Stimulated activated CD4-positive, alpha-beta T cell treated with anti-CD3 and anti-CD28 coated beads, Interleukin-1b, Interleukin-23, amount 100 ng/mL, for 24 hours (primary cell): ENCODE measurements at places on chromosomes 1 and 21.

- DNase-seq, result no peak
Observed at GRCh38 chr1:91944087-91944486, 5.1 kb upstream of the BRDT start.

DNA sequence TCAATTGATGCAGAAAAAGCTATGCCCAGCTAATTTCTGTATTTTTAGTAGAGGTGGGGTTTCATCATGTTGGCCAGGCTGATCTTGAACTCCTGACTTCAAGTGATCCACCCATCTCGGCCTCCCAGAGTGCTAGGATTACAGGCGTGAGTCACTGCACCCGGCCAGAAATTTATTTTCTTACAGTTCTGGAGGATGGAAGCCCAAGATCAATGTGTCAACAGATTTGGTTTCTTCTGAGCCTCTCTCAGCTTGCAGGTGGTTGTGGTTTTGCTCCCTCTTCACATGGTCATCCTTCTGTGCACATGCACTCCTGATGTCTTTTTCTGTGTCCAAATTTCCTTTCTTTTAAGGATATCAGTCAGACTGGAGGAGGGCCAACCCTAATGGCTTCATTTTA, 35.6 kb downstream of the SHCBP1L start:
- no peak for DNase-seq

GRCh38 chr1:2311184-2312032, 79.9 kb downstream of the MORN1 start:
- peak; percentile 34 for DNase-seq

DNA sequence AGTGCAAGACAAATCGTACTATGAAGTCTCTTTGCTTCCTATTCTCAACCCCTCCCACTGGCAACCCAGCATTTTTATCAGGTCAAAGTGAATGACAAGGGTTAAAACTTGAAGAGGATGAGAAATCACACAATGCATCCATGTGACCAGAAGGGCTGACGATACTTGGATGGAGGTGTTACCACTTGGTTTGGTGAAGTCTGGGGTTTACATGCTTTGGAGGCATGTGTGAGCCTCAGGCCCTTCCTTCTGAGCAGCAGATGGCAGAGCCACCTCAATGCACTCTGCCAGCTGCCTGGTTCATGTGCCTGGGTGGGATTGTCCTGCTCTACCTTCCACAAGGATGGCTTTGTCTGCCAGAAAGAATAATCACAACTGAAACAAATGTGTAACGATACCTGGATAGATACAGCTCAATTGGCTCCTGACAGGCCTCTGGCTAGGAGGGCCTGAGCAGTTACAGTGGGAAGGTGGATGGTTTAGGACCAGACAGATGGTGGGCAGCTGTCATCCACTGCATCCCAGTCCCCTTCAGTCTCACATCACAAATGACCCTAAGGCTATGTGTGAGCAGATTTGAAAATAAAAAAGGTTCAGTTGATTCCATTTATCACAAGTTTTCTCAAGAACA, 51.5 kb upstream of the CNIH3 start:
- DNase-seq, result no peak

- DNase-seq, result no peak
Observed at GRCh38 chr1:89808441-89809117, 12.3 kb upstream of the LRRC8D start.

GRCh38 chr21:15104470-15104869, 39.7 kb upstream of the NRIP1 start:
- DNase-seq, result no peak

GRCh38 chr1:114756009-114756892, 1.5 kb downstream of the CSDE1 start:
- no peak for DNase-seq

GRCh38 chr1:33391343-33392078, 39.4 kb downstream of the PHC2 start:
- no peak for DNase-seq

DNA sequence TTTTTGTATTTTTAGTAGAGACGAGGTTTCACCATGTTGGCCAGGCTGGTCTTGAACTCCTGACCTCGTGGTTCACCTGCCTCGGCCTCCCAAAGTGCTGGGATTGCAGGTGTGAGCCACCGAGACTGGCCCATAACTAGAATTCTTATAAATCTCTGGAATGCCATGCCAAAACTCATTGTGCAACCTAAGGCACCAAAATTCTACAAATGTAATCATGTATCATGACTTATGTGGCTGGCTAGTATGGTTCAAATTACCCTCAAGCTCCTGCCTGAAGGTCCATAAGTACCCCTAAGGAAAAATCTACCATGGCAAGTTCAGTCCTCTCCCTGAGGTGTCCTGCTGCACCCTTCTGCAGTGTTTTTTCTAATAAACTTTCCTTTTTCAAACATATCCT, 63.8 kb upstream of the CSF1 start:
- no peak for DNase-seq

DNA sequence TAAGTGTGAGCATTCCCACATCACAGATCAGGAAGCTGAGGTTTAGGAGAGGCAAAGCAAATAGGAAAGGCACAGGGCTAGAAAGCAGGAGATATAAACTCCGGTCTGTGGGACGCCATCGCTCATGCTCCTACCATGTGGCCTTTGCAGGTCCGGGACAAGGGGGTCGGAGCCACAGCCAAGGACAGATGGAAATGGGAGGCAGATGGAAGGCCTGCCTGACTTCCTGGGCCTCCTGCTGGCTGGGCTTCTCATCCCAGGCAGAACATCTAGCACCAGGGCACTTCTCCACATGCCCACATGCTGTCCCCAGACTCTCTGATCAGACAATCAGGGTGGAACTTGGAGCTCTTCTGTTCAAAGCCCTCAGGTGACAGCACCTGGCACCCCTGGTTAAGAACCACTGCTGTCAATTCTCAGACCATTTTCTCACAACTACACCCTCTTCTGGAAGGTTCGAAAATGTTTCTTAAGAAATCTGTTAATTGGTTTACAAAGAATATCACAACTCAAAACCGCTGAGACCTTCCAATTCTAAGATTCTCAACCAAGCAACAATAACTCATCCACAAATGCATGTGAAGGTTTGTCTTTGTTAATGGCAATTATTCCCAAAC, 173.3 kb upstream of the EDN2 start:
- no peak for DNase-seq

DNA sequence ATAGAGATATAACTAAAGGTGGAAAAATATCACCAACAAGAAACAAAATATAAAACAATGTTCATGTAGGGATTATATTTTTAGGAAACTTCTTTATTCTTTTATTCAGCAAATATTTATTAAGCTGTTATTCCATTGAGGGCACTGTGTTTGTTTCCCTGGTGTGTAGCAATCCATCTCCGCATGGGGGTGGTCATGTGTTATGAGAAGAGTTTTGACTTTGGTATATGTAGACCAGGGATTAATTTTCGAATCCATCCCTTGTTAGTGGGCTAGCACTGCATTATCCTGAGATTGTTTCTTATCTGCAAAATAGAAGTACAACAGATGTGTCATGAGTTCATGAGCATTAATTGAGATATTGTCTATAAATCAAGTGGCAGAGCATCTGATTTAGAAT, 190.2 kb upstream of the LRRC7 start:
- no peak for DNase-seq
